ENCODE measurements at places on chromosomes 6 and 20. TPM values are rescaled to one million over a fixed set of nuclear protein-coding genes. Genes with fewer than 3 reads are reported as not detected.

DNA sequence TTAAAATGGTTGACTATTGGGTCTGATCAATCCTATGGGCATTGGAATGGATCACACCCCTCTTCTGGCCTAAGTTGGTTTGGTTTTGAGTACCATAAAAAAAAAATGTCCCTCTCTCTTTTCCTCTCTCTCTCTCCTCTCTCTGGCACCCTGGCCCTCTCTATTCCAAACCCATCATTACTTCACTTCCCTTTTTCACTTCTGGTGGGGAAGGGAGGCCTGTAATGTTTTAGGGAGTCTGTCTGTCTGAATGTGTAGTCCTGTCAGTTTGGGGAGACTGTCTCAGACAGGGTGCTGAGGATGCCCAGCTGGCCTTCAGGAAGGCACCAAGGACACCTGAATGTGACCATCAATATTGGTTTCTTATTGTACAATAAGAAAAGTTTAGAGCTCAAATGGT is 165.8 kb downstream of the CD24 start:
- no peak for DNase-seq

GRCh38 chr20:40991181-40991889 is 37.3 kb upstream of the TOP1 start:
- no peak for DNase-seq

The SOX18 gene
- total RNA-seq = 47.6 TPM

- no peak for DNase-seq
These were observed 220.2 kb upstream of the EXOC2 start for GRCh38 chr6:912871-913835.

The HLA-DMA gene
- total RNA-seq = 16.1 TPM

- DNase-seq = no peak
These were observed 44.3 kb downstream of the KHDC1L start for GRCh38 chr6:73180763-73181619.

DNA sequence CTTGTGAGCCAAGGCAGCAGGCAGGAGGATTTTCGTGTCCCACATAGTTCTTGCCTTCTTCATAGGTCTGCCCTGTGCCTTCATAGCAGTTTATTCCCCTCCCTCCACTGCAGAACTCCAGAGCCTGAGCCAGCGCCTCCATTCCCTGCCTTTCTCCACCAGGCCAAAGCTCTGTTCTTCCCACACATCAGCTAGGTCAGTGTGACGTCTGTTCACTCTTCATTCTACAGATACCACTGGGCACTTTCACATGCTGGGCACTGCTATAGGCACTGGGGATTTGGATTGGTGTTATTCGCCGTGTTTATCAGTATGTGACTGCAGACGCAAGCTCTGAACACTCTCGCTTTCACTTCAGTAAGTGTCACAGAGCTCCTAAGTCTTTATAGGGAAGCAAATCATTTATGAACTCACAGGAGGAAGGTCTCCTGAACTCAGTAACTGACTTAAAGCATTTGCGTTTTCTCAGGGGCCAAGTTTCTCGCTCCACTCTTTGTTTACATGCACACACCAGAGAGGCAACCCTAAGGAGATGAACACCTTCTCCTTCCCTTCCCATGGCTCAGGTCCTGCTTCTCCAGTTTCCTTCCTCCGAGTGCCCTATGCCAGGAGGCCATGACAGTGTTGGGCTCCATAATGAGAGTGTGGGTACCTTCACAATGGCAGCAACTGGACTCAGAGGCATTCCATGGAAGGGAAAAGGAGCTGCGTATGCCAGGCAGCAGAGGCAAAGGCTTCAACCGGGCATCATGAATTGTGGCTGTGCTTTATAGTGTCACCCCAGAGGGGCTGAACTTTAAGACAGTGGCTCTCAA is 6.3 kb upstream of the APMAP start:
- peak; percentile 25 for DNase-seq

GRCh38 chr6:42423244-42423643 is 28.5 kb downstream of the TRERF1 start:
- DNase-seq = no peak

GRCh38 chr6:24227556-24227955 is 101.5 kb downstream of the NRSN1 start:
- no peak for DNase-seq

- no peak for DNase-seq
These were observed 70.6 kb downstream of the SGK1 start for GRCh38 chr6:134247231-134247833.

The BIRC7 gene
- not detected for total RNA-seq

DNA sequence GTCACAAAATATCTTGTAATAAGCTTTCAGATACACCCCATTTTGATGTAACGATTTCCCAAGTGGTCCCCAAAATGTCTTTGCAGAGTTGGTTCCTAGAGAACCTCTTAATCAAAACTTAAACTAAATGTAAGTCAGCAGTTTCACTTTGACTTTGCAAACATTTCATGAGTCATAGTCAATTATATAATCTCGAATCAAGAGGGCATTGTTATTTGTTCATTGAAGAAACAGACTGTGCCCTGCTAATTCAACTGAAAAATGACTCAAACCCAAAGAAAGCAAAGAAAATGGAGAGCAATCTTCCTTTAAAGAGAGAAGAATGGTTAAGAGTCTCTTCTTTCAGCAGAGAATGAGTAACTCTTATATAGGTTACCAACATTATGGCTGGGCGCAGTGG is 58.3 kb downstream of the IPCEF1 start:
- no peak for DNase-seq

The TMEM151B gene
- not detected for total RNA-seq

- DNase-seq = no peak
These were observed 217.4 kb upstream of the FAM83B start for GRCh38 chr6:54629131-54629530.

All from posterior vena cava (tissue), 2 donors.